Hypothalamus (tissue), 51 donors: ENCODE measurements at places on chromosomes 1 and 21.

- DNase-seq, result no peak
Measured at GRCh38 chr1:6889875-6890480, 104.7 kb downstream of the CAMTA1 start.

DNA sequence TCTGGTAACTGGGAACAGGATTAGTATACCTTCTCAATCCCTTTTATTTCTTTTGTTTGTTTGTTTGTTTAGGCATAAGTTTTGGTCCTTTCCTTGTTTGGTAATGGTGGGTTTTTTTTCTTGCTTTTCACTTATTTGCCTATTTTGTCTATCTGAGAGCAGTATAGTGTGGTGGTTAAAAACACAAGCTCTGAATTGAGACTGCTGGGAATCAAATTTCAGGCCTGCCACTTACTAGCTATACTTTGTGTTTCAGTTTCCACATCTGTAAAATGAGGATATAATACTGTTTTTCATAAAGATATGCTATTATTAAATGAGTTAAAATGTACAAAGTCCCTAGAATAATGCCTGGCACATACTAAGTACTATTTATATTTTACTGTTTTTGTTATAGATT, 81.6 kb upstream of the IVNS1ABP start:
- no peak for DNase-seq

GRCh38 chr1:178702146-178702545, 22.9 kb upstream of the RALGPS2 start:
- DNase-seq, result no peak

- no peak for DNase-seq
Measured at GRCh38 chr1:214312530-214313051, 31.6 kb downstream of the SMYD2 start.

DNA sequence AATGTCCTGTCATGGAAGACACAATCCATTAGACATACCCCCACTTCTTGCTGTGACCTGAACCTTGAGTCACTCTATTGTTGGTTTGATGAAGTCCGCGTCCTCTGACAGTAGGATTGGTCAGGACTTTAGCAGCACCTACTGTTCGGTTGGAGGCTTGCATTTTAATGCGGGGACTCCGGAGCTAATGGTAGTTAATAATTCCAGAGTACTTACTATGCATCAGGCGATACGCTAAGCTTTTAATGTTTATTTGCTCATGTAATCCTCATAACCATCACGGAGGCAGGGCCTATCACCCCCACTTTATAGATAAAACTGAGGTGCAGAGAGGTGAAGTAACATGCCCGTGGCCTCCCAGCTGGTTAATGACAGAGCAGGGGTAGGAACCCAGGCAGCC, 7.9 kb upstream of the ELF3 start:
- no peak for DNase-seq

DNA sequence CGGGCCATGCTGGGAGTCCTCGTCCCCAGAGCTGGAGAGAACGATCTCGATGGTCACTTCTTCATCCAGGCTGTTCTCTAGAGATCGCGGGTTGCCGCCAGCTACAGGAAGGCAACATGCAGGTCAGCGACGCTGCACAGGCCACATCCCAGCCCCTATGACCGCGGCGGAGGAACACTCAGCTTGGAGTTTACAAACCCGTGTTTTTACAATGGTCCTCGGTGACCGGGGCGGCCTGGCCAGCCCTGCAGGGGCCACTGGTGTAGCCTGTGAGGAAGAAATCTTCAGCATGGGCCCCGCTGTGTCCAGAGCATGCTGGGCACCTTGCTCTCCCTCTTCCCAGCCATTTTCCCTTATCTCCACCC, 30.5 kb downstream of the ZNF496 start:
- no peak for DNase-seq

GRCh38 chr1:113975211-113975895, 3.9 kb upstream of the OLFML3 start:
- DNase-seq, result no peak

DNA sequence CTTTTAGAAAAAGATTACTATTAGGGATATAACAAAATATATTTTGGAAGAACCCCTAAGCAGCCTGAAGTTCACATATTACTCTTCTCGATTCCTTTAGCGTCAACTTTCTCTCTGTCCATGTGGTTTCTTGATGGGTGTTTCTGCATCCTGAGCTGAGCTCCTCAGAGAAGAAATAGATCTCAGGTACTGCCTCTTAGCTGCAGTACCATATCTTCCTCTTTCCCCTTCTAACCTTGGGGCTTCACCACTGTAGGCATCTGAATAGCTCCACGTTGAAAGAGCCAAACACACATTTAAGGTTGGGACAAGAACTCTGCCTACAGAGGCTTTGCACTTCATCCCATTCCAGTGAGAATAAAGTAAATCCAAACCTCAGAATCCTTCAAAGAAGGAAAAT, 59.2 kb downstream of the SAMSN1 start:
- no peak for DNase-seq

GRCh38 chr1:80893115-80893514, 907.6 kb upstream of the ADGRL2 start:
- no peak for DNase-seq

DNA sequence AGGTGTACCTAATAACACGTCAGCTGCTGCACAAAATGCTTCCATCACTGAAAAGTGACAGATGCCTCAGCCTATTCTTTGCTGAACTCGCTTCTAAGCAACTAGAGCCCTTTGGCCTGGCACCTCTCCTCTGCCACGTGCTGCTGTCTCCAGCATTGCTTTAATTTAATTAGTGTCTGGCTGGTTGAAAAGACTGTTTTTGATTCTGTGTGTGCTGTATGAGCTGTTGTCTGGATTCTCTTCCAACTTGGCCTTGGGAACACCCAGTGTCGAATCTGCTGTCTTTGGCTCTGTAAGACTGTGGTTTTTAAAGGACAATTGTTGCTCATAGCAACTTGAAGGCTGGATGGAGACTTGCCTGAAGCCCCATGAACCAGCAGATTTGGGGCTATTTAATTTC, 109.5 kb downstream of the PSMG1 start:
- no peak for DNase-seq

GRCh38 chr1:22910286-22910685, 62.4 kb downstream of the LACTBL1 start:
- no peak for DNase-seq

DNA sequence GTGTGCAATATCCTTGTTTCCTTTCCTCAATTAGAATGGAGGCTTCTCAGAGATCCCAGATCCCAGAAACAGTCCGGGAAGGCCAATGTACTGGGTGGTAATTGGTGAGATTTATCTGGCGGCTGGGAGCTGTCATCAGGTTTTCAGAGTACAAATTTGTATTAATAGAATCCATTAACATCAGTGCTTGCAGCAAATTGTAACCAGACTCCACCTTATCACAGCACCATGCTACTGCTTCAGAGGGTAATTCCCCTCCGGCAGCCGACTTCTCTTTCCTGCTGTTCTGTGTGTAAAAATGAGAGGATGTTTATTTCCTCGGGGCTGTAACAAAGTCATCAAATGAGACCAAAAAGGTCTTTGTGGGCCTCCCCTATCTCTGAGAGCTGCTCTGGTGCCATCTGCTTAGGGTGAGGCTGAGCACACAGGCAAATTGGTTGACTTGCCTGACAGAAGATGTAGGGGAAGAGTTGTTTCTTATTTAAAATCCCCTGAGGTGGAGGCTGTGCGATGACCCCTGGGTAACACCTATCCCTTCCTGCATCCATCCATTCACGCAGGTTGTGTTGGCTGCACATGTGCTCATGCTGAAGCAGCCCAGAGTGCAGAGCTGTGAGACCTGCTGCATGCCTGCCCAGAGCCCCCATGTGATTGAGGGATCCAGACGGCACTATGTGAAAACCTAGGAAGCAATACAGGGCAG, 19.2 kb downstream of the NFASC start:
- DNase-seq, result no peak

GRCh38 chr1:184682956-184683355, 71.7 kb downstream of the EDEM3 start:
- no peak for DNase-seq

- DNase-seq, result no peak
Measured at GRCh38 chr1:229482511-229482910, 25.6 kb downstream of the NUP133 start.

- no peak for DNase-seq
Measured at GRCh38 chr1:206770531-206771337, at the start of gene IL19. TSS of gene IL19 (plus strand) at chr1:206770773. CDS start at chr1:206836663, 65,890 bp downstream.

GRCh38 chr1:98323388-98323787, 338.1 kb upstream of the SNX7 start:
- DNase-seq, result no peak

GRCh38 chr1:90000934-90001676, 6.2 kb downstream of the ZNF326 start:
- DNase-seq, result no peak

- DNase-seq, result no peak
Measured at GRCh38 chr1:198096390-198096789, 60.4 kb upstream of the NEK7 start.

DNA sequence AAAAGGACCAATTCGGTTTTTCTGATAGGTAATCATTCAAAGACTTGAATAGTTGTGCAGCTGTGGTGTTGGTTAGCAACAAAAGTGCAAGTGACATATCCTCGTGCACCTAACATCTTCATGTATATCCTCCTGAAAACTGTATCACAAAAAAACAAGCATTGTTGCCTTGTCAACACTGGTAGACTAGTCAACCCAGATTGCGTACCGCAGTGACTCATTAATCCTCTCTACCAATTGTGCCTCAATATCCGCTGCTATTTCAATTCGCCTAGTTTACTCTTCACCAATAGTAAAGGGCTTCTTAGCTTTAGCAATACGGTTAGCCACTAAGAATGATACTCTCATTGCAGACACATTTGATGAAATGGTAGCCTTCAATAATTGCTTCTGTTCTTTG, 3.5 kb downstream of the HHAT start:
- no peak for DNase-seq

- no peak for DNase-seq
Measured at GRCh38 chr1:221725735-221726672, 15.9 kb downstream of the DUSP10 start.

DNA sequence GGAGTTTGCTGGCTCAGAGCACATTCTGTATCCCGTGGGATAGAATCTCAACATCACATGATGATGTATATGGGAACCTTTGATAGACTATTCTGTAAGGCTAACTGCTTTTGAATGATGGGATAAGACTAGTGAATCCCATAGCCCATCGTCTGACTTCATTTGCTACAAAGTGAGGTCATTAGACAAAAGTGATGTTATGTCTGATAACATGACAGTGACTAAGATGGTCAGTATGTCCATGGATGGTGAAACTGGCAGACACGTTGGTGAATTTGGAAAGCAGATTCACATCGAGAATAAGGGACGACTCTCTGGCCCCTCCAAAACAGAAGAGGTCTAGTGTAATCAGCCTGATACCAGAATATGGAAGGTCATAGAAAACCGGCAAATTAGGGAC, 108.4 kb downstream of the HHAT start:
- DNase-seq, result no peak

DNA sequence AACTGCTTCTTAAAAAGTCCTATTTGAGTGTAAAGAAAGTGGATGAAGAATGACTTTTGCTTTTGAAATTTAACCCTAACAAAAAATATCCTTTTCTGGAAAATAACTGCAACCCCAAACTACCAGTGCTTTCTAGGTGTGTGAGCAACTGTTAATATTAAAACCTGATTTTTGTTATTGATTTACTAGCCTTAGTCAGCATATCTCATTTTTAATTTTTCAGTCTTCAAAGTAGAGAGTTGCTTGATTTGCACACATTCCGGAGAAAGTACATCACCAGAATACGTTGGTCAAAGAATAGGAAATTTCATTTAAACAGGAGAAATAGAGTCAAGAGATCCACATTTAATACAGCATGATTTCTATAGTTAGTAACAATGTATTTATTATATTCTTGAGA, 141.8 kb upstream of the ADAMTS5 start:
- no peak for DNase-seq

DNA sequence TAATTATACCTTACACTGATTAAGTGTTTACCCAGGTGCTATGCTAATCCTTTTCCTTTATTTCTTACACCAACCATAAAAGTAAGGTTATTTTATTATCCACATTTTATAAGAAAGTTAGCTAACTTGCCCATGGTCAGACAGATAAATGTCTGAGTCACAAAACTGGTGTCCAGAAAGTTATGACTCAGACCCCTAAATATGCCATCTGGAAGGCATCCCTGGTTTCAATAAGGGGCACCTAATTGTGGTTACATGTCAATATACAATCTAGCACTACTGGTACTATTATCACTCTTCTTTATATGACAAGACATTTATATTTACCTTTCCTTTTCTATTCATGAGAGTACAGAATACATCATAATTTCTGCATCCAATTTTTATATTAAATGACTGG, 496.5 kb upstream of the ADGRL2 start:
- no peak for DNase-seq

GRCh38 chr1:112093372-112093694, 103.9 kb upstream of the KCND3 start:
- no peak for DNase-seq

GRCh38 chr1:226870026-226870400, 403 bp upstream of the PSEN2 start:
- DNase-seq, result no peak

DNA sequence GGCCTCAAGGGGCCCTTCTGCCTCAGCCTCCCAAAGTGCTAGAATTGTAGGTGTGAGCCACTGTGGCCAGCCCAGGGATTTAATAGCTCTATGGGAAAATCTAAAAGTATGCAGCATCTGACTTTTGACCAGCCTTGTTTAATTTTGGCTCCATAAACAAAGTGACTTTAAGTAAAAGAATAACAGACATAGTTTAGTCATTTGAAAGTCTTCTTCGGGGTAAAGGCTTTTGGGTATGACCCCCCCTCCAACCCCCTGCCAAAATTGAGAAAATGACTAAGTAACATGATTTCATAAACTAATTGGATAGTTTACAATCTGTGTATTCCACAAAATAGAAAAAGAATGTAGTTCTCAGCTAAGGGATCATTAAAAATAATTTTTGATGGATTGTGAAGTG, 17.0 kb downstream of the GPBP1L1 start:
- DNase-seq, result no peak

- DNase-seq, result no peak
Measured at GRCh38 chr1:235021815-235022214, 106.8 kb downstream of the TOMM20 start.

DNA sequence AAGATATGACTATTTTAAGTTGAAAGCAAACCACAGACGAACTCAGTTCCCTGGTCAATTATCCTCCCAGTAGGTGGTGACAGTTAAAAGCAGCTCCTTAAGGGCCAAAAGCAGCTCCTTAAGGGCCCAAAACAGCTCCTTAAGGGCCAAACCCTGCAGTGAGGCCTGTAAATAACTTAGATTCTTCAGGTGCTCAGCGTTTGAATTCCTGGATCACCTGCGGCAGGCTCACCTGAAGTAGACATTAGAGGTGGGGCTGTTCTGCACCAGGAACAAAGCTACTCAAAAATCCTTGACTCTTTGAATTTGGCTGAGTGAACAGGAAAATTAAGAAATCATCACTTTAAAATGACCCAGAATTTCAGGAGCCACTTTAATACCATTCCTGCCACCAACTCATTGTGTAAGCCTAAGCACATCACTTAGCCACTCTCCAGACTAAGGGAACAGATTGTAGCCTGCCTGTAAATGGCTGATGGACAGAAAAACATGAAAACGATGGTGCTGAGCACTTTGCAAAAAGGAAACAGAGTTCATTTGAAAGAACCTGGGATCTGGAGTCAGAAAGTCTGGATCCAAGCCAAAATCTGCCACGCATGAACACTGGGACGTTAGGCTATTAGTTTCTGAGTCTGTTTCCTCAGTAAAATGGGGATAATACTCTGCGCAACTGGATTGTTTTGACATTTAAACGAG, 126.9 kb downstream of the LRIG2 start:
- DNase-seq, result no peak

GRCh38 chr1:225426395-225427234, 1.2 kb downstream of the LBR start:
- DNase-seq, result no peak

- no peak for DNase-seq
Measured at GRCh38 chr1:10753299-10753698, 43.1 kb downstream of the CASZ1 start.
